Epithelial cell of proximal tubule (primary cell): ENCODE measurements at places on chromosomes 5 and 9. TPM values are rescaled to one million over a fixed set of nuclear protein-coding genes. Genes with fewer than 3 reads are reported as not detected.

MARCHF11 gene
- not detected in 2 replicates for total RNA-seq

CSF2 gene
- 13.2 and 19.6 TPM in 2 replicates for total RNA-seq

SV2C gene
- not detected in 2 replicates for total RNA-seq

DNA sequence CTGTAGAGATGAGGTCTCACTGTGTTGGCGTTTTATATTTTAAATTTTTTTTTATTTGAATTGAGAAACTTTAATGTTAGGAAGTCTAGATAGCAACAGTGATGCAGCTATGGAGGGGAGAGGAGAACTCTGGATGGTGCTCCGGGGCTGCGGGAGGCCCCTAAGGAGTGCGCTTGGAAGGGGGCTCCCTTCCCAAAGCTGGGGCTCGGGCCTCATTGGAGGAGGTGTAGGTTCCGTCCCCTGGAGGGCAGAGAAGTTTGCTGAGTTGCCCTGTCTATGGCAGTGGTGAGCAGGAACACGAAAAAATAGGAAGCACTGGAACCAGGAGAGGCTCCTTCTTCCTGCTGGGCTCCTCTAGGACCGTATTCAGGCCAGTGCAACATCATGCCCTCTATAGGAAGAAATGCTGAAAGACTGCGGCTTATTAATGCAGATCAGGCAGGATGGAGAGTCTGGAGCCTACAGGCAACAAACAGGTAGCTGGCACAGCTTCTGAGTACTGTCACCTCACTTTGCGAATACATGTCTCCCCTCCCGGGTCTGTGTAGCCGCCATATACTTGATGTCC is 16.1 kb downstream of the AHRR start:
- DNase-seq: no peak

DNA sequence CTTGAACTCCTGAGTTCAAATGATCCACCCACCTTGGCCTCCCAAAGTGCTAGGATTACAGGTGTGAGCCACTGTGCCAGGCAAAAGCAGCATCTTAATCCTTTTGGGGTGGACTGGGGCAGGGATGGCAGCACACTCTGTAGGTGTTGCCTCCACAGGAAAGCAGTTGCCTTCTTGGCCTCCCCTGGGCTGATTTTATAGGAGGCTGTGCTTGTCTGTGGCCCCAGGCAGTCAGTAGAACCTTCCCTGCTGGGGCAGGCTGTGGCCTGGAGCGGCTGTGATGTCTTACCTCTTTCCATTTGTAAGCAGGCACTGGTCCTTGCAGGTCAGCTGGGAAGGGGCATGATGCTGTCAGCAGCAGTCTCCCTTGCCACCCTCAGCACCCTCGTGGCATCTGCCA is 49.8 kb downstream of the PRRC2B start:
- DNase-seq: no peak

GRCh38 chr9:128088253-128088945 is 20.4 kb downstream of the SLC25A25 start:
- DNase-seq: no peak

GRCh38 chr9:91766315-91767069 is 183.5 kb downstream of the ROR2 start:
- no peak for DNase-seq

DNA sequence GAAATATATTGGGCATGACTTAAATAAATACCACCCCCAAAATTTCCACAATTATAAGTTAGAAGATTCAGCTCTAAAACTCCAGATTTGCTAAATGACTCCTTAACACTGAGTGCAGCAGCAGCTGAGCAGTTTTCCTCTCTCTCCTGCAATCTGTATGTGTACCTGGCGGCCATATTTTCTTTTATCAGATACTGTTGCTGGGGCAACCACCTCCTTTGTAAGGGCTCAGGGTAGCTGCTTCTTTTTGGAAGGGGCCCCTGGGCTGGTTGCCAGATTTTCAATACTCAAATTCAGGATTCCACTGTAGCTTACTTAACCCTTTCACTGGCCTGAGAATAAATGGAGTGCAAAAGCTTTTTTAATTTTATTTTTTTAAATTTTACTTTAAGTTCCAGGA is 197.0 kb downstream of the TAF11L14 start:
- DNase-seq: no peak

DNA sequence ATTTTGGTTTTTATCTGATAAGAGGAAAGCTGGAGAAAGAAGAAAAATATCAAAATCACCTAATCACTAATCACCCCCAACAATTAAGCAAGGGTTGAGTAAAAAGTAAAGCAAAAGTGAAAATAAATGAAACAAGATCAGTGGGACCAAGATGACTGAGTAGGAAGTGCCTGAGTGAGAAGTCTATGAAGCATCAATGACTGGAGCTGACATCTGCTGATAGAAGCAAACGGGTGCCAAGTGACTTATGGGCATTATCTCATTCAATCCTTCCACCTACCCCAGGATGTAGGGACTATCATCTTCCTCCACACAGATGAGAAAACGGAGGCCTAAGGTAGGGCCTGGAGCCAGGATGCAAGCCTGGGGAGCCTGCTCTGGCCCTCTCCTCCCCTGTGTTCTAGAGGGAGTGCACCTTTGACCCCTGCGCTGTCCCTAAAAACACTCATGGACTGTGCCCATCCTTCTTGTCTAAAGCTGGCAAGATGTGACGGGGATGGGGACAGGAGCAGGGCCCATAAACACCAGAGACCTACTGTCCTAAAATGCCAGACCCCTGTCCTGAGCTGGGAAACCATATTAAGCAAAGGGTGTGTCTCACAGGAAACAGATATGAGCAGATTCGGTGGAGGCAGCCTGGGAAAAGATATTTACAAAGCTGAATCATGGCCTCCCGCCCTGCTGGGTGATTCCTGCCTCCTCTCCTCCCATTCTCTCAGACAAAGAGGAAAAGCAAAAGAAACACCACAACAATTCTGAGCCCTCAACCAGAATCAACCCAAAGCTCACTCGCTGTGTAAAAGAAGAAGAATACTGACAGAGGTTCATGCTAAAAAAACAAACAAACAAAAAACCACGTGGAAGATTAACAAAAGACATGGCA is 116.0 kb downstream of the AUH start:
- DNase-seq: no peak

- DNase-seq: no peak
Measured at GRCh38 chr5:54206580-54207229, 103.7 kb downstream of the ARL15 start.
